ENCODE measurements at places on chromosomes 2 and 18.
A peak's percentile ranks its signal among the peaks of the same experiment; 100 is the strongest.

DNA sequence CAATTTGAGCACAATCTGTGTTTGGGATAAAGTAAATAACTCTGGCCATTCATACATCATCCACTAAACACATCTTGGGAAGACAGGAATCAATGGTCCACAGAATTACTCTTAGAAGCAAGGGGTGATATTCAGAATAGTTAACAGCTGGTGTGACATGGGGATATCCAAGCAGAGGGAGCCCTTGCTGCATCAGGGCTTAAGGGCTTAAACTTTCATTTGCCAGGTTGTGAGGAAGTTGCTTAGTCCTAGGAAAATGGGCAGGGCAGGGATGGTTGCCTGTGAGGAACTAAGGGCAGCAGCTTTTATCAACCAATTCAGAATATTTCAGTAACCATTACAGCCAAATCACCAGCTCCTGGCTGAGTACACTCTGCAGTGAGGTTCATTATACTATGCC is 2.0 kb upstream of the ITGA6 start:
- no peak for DNase-seq

DNA sequence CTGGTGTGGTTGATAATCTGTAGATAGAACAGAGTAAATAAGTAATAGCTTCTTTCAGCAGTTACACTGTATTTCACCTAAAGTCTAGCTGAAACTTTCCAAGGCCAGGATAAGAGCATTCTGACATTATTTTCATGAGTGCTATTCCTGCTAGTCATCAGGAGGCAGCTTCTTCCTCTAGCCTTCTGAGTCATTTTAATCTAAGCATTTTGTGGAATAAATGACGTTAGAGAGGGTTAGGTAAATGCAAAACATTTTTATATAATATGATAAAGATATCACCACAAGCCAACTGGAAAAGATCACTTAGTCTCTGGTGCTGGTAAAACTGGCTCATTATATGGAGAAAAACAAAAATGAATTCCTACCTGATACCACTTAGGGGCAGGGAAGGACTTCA is 138.5 kb downstream of the MEP1B start:
- no peak for DNase-seq

GRCh38 chr2:215358891-215359575 is 47.2 kb downstream of the ATIC start:
- no peak for DNase-seq

- peak; percentile 38 for DNase-seq
These were observed 1.6 kb downstream of the IL1R1 start for GRCh38 chr2:102144128-102144527.

GRCh38 chr2:230712443-230713330 is at the start of gene CAB39:
TSS of gene CAB39 (plus strand) at chr2:230712842. CDS start at chr2:230760002, 47,160 bp downstream.
- DNase-seq, result peak; percentile 95

GRCh38 chr18:77069931-77070330 is 62.7 kb downstream of the MBP start:
- DNase-seq, result no peak

DNA sequence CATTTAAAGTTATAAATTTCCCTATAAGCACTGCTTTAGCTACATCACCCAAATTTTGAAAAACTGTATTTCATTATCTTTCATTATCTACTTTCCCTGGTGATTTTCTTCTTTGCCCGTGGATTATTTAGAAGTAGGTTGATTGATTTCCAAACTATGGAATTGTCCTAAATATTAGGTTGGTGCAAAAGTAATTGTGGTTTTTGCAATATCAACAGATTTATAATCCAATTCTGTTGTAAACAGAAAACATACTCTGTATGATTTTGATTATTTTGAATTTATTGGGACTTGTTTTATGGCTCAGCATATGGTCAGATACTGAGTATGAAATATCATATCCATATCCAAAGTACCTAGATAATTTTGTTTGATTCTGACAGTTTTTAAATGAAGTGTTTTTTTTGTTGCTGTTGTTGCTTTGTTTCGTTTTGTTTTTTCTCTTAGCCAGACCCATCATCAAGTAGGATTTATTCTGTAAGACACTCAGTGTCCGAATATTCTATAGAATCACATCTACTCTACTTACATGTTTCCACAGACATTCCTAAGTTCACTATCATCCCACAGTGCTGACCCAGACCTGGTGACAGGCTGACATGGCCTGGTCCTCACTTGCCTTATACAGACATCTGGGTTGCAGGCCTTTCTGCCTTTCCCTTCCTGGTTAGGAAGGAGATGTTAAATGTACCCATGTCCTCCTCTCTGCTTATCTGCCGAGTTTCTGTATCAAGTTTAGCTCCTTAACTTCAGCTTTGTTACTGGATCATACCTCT is 2.1 kb upstream of the TRABD2A start:
- no peak for DNase-seq

DNA sequence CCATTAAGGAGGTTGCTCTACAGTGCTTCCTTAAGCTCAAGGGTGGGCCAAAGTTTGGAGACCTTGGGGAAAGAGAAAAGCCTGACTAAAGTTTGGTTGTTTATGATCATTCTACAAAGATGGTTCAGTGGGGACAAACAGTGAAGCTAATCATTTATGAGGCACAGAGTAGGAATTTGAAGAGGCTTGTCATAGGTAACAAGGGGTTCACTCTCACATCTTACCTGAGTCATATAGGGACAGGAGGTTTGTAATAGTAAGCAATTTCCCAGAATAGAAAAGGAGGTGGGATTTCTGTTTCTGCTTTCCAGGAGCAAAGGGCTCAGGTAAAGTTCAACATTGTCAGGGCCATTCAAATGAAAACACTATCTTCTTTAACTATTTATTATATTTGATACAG is 787.9 kb downstream of the CPS1 start:
- no peak for DNase-seq

GRCh38 chr2:241636182-241637017 is 558 bp downstream of the THAP4 start:
- DNase-seq, result no peak

DNA sequence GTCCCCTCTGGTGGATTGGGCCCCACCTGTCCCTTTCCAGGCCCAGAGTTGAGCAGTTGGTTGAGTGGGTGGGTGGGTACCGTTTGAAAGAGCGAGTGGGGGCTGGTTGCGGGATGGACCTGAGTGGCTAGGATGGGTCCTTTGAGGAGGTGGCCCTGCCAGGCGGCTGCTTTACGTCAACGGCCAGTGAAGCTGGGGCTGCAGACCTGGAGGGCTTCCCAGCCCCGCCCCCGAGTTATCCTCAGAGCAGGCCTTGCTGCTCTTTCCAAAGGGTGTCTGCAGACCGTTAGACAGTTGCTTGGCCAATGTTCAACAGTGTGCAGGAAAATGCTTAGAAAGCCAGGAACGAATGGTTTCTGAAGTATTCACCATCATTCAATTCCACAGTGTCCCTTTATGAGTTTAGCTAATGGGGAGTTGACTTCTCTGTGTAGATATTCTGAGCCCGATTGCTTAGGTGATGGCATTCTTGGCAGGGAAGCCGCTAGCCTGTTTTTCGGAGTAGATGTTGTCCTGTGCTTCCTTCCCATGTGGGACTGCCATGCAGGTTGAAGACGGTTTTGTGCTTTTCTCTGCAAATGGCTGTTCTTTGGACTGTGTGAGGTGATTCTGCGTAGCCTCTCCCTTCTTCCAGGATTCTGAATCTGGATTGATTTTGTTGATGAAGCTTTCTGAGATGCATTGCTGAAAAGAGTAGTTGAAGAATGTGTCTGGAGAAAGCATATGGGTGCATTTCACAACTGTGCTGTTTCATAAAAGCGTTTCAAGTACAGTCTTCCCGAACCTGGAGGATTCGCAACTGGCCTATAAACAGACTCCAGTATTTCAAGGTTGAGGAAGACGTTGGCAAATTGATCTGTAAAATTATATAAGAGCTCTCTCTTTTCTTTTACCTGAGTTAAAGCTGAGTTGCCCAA is 45.8 kb downstream of the LDLRAD4 start:
- DNase-seq, result peak; percentile 84

DNA sequence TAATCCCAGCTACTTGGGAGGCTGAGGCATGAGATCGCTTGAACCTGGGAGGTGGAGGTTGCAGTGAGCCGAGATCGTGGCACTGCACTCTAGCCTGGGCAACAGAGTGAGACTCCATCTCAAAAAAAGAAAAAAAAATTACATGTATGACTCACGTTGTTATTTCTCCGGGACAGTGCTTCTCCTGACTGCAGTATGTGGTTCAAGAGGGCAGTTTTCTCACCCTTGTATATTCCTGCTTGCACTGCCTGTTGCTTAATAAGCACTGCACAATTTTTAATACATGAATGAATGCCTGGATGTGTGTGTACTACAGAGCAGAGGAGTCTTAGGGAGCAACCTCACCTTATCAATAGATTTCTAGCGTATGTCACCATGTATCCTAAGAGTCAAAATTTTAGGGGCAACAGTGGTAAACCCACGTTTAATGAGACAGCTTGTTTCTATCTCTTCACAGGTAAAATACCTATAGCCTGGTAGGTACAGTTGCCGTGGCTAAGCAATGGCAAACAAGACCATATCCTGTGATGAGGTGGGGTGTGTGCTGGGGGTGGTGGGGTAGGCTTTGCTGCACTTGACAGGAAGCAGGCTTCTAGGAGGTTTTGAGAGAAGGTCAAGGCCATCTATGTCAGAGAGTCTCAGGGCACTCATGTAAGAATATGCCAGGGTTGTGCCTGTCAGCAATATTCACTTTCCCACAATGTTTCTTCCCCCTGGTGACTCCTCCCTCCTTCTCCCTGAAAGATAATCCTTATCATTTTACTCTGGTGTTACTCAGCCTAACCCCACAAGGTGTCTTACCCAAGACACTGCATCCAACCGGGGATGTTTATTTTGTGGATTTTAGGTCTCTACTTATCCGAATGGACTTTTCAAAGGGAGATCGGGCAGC is 36.9 kb upstream of the MEX3C start:
- DNase-seq, result no peak

DNA sequence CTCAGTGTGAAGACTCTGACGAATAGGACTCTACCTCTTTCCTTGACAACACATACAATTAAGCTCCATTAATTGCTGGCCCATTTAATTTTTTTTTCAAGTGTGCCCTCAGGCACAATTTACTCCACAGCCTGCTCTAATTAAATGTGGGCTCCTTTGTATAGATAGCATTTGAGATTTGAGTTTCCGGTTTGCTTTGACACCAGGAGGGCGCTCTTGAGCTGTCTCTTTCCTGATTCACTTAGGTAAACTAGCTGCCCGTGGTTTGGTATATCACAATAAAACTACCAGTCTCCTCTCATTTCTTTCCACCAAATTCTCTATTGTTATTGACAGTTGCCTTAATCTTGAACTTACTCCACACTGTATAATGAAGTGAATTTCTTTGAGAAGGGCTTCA is 666.0 kb downstream of the DSC3 start:
- no peak for DNase-seq

GRCh38 chr18:35215026-35215425 is 25.8 kb upstream of the ZNF397 start:
- DNase-seq, result no peak

DNA sequence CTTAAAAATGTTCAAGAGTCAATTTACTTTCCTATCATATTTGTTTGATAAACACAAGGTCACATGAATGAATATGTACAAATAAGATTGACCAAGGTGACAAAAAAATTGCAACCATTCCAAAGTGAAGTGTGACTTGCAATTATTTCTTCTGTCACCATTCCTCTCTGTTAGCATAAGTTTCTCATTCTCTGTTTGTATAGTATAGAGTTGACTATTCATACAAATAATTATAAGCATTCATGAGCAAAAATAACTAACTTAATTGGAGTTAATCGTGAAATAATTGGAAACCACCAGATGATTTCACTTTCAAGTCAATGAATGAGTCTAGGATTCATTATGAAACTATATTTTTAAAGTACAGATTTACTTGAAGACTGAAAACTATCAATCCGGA is 42.1 kb downstream of the PGAP1 start:
- DNase-seq, result no peak

DNA sequence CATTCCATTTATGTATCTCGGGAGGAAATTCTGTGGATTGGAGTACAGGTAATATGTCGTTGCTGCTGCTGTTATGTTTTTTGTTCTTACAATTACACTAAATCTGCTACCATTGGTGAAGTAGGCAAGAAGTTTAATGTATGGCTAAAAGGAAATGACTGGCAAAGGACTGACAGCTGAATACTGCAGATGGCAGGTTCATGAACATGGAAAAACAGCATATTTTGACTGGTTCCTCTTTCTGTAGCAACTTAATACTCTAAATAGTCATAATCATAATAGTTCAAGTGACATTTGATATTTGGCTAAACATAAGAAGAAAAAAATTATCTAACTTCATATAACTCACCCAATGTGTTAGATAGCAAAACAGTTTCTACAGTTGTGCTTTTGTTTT is 84.5 kb upstream of the PGAP1 start:
- DNase-seq, result no peak

- no peak for DNase-seq
These were observed 63.1 kb downstream of the PARD3B start for GRCh38 chr2:204608237-204608939.

- DNase-seq, result peak; percentile 29
These were observed 2.7 kb upstream of the SLC30A3 start for GRCh38 chr2:27265536-27265870.

GRCh38 chr18:24039671-24040070 is 25.1 kb downstream of the TTC39C start:
- DNase-seq, result no peak

DNA sequence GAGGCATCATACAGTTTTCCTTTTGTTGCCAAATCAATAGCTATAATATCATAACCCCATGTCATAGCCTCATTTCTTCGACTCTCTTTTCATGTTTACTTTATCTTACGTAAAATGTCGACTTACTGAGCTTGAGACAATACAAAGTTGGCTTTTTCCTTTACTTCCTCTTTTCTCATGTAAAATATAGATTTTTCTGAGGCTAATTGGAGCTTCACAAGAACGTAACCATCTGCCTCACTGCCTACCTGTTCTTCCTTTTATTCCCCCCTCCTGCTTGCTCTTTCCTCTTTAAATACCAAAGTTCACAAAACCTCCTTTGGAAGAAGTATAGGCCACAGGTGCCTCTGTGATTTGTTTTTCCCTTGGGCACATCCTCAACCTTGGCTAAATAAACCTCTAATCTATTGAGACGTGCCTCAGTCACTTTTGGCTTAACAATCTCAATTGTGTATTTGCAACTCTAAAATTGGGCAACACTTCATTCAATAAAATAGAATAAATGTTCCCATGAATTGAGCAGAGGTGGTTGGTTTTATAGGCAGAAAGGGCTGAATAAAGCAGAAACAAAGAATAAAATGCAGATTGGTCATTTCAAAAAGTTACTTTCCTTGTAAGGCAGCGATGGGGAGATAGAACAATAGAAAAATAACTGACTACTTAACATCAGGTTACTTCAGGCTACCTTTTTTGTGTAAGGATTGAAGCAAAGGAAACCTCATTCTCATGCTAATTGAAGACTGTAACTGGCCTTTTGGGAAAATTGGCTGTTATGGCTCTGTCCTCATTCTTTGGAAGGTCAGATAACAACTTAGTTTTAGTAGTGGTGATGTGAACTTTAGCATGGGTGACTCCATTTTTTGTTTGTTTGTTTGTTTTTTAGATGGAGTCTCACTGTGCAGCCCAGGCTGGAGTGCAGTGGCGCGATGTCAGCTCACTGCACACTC is 21.3 kb downstream of the COMMD1 start:
- DNase-seq, result no peak

DNA sequence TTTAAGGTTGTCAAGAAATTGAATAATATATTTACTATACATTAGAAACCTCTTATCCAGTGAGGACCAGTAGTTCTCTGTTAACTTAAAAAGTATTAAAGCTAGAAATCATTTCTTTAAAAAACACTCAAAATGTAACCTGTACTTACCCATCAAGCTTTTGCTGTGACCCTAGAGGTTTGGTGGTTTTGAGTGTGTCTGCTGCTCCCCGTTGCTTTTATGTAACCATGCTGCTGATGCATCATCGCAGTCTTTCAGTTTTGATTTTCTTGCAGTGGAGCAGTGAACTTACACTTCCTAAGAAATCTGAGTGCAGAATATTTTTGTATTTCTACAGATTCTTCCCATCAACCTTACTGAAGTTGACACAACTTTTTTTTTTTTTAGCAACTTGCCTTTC is 34.2 kb downstream of the MRPS9 start:
- no peak for DNase-seq
